ENCODE measurements at places on chromosomes 13 and 19. TPM values are rescaled to one million over a fixed set of nuclear protein-coding genes. Genes with fewer than 3 reads are reported as not detected.

- no peak for DNase-seq
- no peak overlapping the region for H3K4me3 ChIP-seq
- H3K27me3 ChIP-seq: no peaks in the 10 kb centered on the region
- no peaks in the 10 kb centered on the region for H3K36me3 ChIP-seq
Measured at GRCh38 chr13:105783261-105783660, 752.2 kb downstream of the EFNB2 start.

GRCh38 chr19:41416194-41416674 lies 10.9 kb downstream of the B3GNT8 start:
- no peak for DNase-seq
- no peaks in the 10 kb centered on the region for H3K27me3 ChIP-seq
- H3K4me1 ChIP-seq: peaks cover 4% of the 10 kb centered on the region
- peak overlapping the region; percentile 83 for H3K27ac ChIP-seq

- H3K36me3 ChIP-seq: peaks cover 12% of the 10 kb centered on the region
- H3K4me1 ChIP-seq: peaks cover 5% of the 10 kb centered on the region
- no peaks in the 10 kb centered on the region for H3K27me3 ChIP-seq
- H3K27ac ChIP-seq: peak overlapping the region; percentile 79
Measured at GRCh38 chr19:16637535-16637934, 9.5 kb upstream of the MED26 start.

GRCh38 chr13:113431171-113431570 lies 22.1 kb downstream of the ADPRHL1 start:
- no peak overlapping the region for H3K4me3 ChIP-seq
- no peak overlapping the region for H3K27ac ChIP-seq
- no peaks in the 10 kb centered on the region for H3K27me3 ChIP-seq
- H3K4me1 ChIP-seq: no peaks in the 10 kb centered on the region
- no peaks in the 10 kb centered on the region for H3K36me3 ChIP-seq

- no peaks in the 10 kb centered on the region for H3K27me3 ChIP-seq
- H3K27ac ChIP-seq: peak overlapping the region; percentile 92
- peaks cover 4% of the 10 kb centered on the region for H3K36me3 ChIP-seq
- H3K4me1 ChIP-seq: peaks cover 31% of the 10 kb centered on the region
Measured at GRCh38 chr19:4969292-4969771, 419 bp downstream of the KDM4B start.

- peak overlapping the region; percentile 3 for H3K27ac ChIP-seq
- H3K4me1 ChIP-seq: peaks cover 28% of the 10 kb centered on the region
- no peaks in the 10 kb centered on the region for H3K36me3 ChIP-seq
- DNase-seq: no peak
- H3K27me3 ChIP-seq: no peaks in the 10 kb centered on the region
- peak overlapping the region; percentile 35 for H3K4me3 ChIP-seq
Measured at GRCh38 chr19:35124098-35125060, 8.8 kb downstream of the FXYD3 start.

DNA sequence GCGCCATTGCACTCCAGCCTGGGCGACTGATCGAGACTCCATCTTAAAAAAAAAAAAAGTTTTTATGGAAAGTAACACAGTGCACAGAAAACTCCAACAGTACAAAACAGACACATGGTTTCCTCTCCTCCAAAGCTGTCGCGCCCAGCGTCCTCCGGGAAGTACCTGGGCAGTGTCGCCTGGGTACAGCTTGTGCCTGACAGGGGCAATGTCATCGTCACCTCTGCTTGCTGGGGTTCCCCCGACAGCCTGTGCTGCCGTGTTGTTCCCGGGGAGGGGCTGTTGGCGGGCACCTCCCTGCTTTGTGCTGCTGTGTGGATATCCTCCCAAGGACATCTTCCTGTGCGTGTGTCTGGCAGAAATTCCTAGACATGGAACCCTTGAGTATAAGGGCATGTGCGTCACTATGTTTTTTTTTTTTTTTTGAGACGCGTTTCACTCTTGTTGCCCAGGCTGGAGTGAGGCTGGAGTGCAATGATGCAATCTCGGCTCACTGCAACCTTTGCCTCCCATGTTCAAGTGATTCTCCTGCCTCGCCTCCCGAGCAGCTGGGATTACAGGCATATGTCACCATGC lies 2.4 kb upstream of the F2RL3 start:
- DNase-seq: no peak
- H3K27me3 ChIP-seq: no peaks in the 10 kb centered on the region
- H3K27ac ChIP-seq: no peak overlapping the region
- no peaks in the 10 kb centered on the region for H3K4me1 ChIP-seq
- peaks cover 6% of the 10 kb centered on the region for H3K36me3 ChIP-seq
- H3K4me3 ChIP-seq: no peak overlapping the region

- H3K36me3 ChIP-seq: no peaks in the 10 kb centered on the region
- peaks cover 9% of the 10 kb centered on the region for H3K4me1 ChIP-seq
- no peaks in the 10 kb centered on the region for H3K27me3 ChIP-seq
Measured at GRCh38 chr19:44792281-44792680, 14.6 kb downstream of the CBLC start.

GRCh38 chr19:35267818-35268535 lies 785 bp upstream of the USF2 start:
- peaks cover 4% of the 10 kb centered on the region for H3K36me3 ChIP-seq
- no peaks in the 10 kb centered on the region for H3K27me3 ChIP-seq
- peaks cover 18% of the 10 kb centered on the region for H3K4me1 ChIP-seq
- peak overlapping the region; percentile 94 for H3K27ac ChIP-seq
- peak overlapping the region; percentile 93 for H3K4me3 ChIP-seq

GRCh38 chr13:37383046-37383445 lies 215.5 kb downstream of the POSTN start:
- H3K27ac ChIP-seq: no peak overlapping the region
- H3K27me3 ChIP-seq: no peaks in the 10 kb centered on the region
- no peaks in the 10 kb centered on the region for H3K4me1 ChIP-seq
- H3K36me3 ChIP-seq: no peaks in the 10 kb centered on the region

DNA sequence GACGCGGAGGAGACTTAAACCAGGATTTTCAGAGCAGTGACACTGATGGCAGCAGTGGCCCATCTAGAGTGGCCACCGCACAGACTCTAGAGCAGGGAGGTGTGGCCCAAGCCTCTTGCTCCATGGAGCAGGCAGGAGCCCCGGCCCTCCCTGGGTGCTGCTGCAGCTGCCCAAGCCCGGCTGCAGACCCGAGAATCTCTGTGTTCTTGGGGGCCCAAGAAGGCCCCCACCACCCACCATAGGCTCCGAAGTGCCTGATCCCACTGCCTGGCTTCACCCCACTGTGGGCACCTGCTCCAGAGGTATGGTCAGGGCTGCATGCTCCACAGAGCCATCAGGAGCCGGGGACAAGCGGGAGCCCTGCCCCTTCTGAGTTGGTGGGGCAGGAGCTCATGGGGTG lies 36.1 kb downstream of the CEP89 start:
- no peak overlapping the region for H3K27ac ChIP-seq
- H3K27me3 ChIP-seq: no peaks in the 10 kb centered on the region
- H3K36me3 ChIP-seq: peaks cover 32% of the 10 kb centered on the region
- no peaks in the 10 kb centered on the region for H3K4me1 ChIP-seq
- no peak overlapping the region for H3K4me3 ChIP-seq

- H3K4me1 ChIP-seq: no peaks in the 10 kb centered on the region
- peaks cover 3% of the 10 kb centered on the region for H3K36me3 ChIP-seq
- H3K4me3 ChIP-seq: no peak overlapping the region
Measured at GRCh38 chr13:22748866-22749577, 431.8 kb upstream of the SGCG start.

DNA sequence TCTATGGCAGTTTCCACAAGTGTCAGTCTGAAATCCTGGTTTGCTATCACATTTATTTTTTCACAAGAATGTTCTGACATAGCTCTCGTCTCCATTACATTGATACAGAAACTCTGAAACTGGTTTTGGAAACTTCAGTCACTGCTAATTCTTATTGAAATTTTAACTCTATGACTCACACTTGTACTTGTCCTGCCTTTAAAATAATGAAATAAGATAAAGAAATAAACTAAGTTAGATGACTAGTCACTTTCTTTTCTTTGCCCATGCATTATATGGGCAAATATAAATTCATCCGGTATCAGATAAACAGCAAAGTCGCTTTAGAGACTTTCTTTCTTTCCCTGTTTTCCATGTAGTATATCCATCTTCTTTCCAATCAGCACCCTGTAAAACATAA lies 257.5 kb downstream of the PCDH9 start:
- no peak overlapping the region for H3K27ac ChIP-seq
- peaks cover 9% of the 10 kb centered on the region for H3K4me1 ChIP-seq
- DNase-seq: no peak
- no peaks in the 10 kb centered on the region for H3K27me3 ChIP-seq
- H3K36me3 ChIP-seq: no peaks in the 10 kb centered on the region

DNA sequence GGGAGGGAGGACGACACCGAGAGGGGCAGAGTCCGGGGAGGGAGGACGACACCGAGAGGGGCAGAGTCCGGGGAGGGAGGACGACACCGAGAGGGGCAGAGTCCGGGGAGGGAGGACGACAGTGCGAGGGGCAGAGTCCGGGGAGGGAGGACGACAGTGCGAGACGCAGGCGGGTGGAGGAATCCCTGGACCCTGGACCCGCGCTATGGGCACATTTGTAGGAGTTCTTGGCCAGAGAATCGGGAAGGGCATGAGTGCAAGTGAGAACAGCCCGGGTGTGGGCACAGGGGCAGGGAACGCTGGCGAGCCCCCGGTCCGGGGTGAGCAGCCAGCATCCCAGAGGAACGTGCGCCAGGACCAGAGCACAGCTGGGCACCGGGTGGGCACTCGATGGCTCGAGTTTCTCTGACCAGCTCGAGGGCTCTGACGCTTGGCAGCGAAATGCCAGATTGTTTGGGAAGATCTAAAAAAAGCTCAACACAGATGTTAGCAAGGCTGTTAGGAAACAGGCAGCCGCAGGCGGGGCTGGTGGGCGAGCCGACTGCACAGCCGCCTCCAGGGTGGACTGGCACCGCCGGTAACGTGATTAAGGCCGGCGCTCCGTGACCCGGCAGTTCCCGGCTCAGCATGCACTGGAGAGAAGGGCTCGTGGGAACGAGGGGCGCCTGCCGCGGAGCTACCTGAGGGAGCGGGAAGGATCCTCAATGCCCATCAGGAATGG lies 17.9 kb upstream of the C2CD4C start:
- H3K27me3 ChIP-seq: no peaks in the 10 kb centered on the region
- no peak overlapping the region for H3K4me3 ChIP-seq
- H3K36me3 ChIP-seq: peaks cover 18% of the 10 kb centered on the region
- DNase-seq: no peak
- no peak overlapping the region for H3K27ac ChIP-seq
- no peaks in the 10 kb centered on the region for H3K4me1 ChIP-seq

- H3K27me3 ChIP-seq: peaks cover 52% of the 10 kb centered on the region
- peaks cover 12% of the 10 kb centered on the region for H3K4me1 ChIP-seq
- DNase-seq: no peak
- no peaks in the 10 kb centered on the region for H3K36me3 ChIP-seq
- no peak overlapping the region for H3K27ac ChIP-seq
- no peak overlapping the region for H3K4me3 ChIP-seq
Measured at GRCh38 chr19:19257836-19258588, 15.1 kb downstream of the TM6SF2 start.

- H3K4me3 ChIP-seq: no peak overlapping the region
- H3K36me3 ChIP-seq: no peaks in the 10 kb centered on the region
- H3K27ac ChIP-seq: no peak overlapping the region
- no peak for DNase-seq
- H3K27me3 ChIP-seq: no peaks in the 10 kb centered on the region
- H3K4me1 ChIP-seq: peaks cover 13% of the 10 kb centered on the region
Measured at GRCh38 chr19:5881543-5882299, 11.4 kb upstream of the FUT5 start.

DNA sequence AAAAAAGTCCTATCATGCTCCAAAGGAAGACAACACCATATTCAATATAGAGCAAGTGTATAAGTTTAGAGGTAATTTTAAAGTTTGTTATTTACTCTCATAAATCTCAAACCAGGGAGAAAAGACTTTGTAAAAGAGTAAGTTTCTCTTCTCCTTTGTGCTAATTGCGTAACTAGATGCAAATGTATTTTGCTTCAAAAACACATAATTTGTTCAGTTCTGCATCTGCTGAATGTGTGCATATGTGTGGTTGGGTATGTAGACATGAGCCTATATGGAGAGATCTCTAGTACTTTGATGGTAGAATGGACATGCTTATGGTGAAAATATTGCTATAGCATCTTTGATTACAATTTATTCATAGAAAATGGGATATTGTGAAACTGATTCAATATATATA lies 17.8 kb upstream of the MIR17HG start:
- no peak for DNase-seq
- H3K4me3 ChIP-seq: no peak overlapping the region
- no peaks in the 10 kb centered on the region for H3K36me3 ChIP-seq
- peaks cover 5% of the 10 kb centered on the region for H3K27me3 ChIP-seq
- H3K4me1 ChIP-seq: no peaks in the 10 kb centered on the region

- no peak for DNase-seq
- H3K4me1 ChIP-seq: no peaks in the 10 kb centered on the region
- no peak overlapping the region for H3K27ac ChIP-seq
- H3K4me3 ChIP-seq: no peak overlapping the region
- H3K36me3 ChIP-seq: no peaks in the 10 kb centered on the region
Measured at GRCh38 chr13:100855151-100855550, 180.6 kb upstream of the TMTC4 start.

DNA sequence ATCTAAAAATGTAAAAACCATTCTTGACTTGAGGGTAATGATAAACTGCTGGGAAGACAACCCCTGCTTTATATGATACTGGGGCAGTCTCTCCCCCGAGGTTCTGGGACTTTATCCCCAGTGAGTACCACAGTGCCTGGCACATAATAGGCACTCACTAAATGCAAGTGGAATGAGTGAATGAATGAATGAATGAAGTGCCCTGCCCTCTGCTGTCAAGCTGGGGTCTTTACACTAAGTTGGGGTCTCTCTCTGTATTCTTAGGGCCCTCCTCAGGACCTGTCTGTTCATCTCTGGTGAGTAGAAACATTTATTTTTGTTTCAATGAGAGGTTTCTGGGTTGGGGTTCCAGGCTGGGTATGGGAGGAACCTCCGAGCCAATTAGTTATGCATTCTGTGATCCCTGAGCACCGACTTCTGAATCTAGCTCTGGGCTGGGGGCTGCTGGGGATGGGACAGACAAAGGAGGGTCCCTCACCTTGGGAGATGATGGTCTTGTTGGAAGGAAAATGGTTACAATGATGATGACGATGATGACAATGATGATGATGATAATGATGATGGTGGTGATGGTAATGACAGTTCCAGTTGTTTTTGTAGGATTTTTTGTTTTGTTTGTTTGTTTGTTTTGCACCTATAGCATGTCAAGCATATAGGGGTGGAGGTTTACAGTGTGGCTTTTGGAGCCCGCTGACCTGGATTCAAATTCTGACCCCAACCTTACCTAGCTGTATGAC lies 44.3 kb upstream of the ADGRE1 start:
- no peak overlapping the region for H3K4me3 ChIP-seq
- no peak overlapping the region for H3K27ac ChIP-seq
- no peaks in the 10 kb centered on the region for H3K27me3 ChIP-seq
- H3K36me3 ChIP-seq: no peaks in the 10 kb centered on the region

- H3K4me3 ChIP-seq: peak overlapping the region; percentile 89
- DNase-seq: no peak
- H3K36me3 ChIP-seq: peaks cover 9% of the 10 kb centered on the region
- peak overlapping the region; percentile 22 for H3K27ac ChIP-seq
- H3K4me1 ChIP-seq: peaks cover 6% of the 10 kb centered on the region
- H3K27me3 ChIP-seq: peaks cover 79% of the 10 kb centered on the region
Measured at GRCh38 chr13:87674247-87674738, 3.1 kb downstream of the SLITRK5 start.

Gene SHANK1
- total RNA-seq: 7.8 TPM

Gene CEACAM7
- 8.0 TPM for total RNA-seq

Gene CRLF1
- total RNA-seq: 7.8 TPM

Gene WTIP
- total RNA-seq: 29.3 TPM

Gene PDE4C
- total RNA-seq: 0.33 TPM

Gene NDUFA7
- 46.8 TPM for total RNA-seq

Gene ZNF568
- 7.0 TPM for total RNA-seq

Measured in type B pancreatic cell (in vitro differentiated cells).